CD4-positive, CD25-positive, alpha-beta regulatory T cell (primary cell): ENCODE measurements at places on chromosomes 2 and 18. TPM values are rescaled to one million over a fixed set of nuclear protein-coding genes. Genes with fewer than 3 reads are reported as not detected.

The OXER1 gene
- not detected for total RNA-seq

The CPO gene
- total RNA-seq: not detected

The CHRNG gene
- not detected for total RNA-seq

The MERTK gene
- total RNA-seq: 0.20 TPM

The TSPYL6 gene
- not detected for total RNA-seq

The STRN gene
- total RNA-seq: 34.8 TPM

The GPBAR1 gene
- total RNA-seq: 1.2 TPM

The CPLX4 gene
- total RNA-seq: not detected
